ENCODE measurements at places on chromosomes 3 and 15.

- peak; percentile 36 for DNase-seq
These were observed 16.4 kb downstream of the CLK3 start for GRCh38 chr15:74631935-74632560.

GRCh38 chr3:73437828-73438227 lies 186.9 kb downstream of the PDZRN3 start:
- DNase-seq: no peak

DNA sequence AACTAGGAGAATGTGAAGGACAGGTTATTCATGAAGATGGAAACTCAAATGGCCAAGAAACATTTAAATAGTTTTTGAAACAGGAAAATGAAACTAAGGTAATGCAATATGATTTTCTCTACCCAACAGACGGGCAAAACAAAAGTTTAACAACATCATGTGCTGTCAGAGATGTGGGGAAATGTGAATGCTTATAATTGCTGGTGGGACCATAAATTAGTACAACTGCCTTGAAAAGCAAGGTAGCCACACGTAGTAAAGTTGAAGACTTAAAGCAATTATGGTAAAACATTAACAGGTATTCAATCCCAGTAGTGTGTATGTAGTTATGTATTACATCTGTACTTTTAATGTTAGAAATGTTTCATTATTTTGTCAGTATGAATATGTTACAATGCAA lies 57.0 kb upstream of the C3orf80 start:
- DNase-seq: no peak

- DNase-seq: no peak
These were observed 24.7 kb upstream of the DYNC1LI1 start for GRCh38 chr3:32595323-32595722.

- no peak for DNase-seq
These were observed 38.5 kb upstream of the RASGRP1 start for GRCh38 chr15:38602910-38603670.

DNA sequence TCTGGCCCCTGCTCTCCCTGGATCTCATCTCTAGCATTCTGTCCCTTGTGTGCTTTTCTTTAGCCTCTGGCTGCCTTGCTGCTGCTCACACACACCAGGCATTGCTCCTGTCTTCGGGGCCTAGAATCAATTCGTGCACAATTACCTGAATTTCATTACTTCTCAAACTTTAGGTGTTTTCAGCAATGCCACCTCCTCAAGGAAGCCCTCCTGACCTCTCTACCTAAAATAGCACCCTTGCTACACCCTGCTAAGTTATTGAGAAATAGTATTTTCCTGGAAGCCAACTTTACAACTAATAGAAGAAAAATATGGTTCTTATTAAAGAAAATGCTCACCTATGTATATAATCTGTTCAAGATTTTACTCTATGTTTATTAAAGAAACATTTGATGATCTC lies 40.4 kb downstream of the CP start:
- DNase-seq: no peak

GRCh38 chr3:196122021-196122687 lies 40.3 kb upstream of the TFRC start:
- DNase-seq: no peak

DNA sequence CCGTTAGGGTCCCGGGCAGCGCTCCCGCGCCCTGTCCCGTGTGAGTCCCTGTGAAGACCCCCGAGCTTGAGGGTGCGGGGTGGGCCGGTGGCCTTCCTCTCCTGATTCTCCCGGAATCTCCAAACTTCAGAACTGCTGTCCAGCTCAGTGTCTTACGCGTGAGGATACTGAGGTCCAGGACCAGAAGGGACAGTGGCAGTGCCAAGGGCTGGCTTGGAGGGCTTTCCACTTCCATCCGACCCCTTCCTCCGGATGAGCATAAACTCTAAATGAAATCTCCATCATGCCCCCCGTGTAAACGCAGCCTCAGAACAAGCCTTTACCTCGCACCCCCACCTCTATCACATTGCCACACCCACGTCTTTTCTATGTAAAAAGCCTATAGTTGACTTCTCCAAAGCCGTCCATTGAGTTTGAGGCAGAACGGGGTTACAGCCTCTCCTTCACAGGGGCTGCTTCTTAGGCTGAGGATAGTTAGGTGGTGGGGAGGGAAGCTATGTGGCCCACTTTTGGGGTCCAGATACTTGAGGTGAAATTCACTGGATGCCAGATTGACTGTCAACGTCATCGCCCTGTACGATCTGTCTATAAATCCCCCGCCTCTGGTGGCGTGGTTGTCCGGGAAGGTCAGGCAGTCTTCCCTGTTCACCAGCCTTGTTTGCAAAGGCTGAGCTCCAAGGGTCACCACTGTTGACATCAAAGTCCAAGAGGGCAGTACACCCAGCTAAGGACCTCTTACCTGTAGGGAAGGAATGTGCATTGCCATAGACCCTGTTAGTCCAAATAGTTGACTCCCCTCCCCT lies 1.1 kb downstream of the EDEM1 start:
- peak; percentile 72 for DNase-seq

DNA sequence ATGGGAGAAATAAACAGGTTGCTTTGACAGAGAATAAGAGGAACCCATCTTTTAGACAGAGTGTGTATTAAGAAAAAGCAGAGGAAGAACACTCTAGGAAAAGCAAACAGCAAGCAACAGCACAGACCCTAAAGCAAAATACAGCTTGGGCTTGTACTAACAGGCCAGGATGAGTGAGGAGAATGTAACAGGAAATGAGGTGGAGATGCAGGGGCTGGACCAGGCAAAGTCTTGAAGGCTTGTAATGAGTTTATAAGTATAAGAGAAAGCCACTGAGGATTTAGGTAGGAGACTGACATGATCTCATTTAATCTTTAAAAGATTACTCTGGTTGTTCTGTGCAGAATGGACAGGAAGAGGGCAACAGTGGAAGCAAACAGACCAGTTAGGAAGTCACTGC lies 4.9 kb downstream of the UBR1 start:
- no peak for DNase-seq

GRCh38 chr3:141795276-141795675 lies 32.1 kb downstream of the GRK7 start:
- DNase-seq: no peak

- DNase-seq: peak; percentile 30
These were observed 150.8 kb upstream of the KCNMB2 start for GRCh38 chr3:178385280-178385952.

DNA sequence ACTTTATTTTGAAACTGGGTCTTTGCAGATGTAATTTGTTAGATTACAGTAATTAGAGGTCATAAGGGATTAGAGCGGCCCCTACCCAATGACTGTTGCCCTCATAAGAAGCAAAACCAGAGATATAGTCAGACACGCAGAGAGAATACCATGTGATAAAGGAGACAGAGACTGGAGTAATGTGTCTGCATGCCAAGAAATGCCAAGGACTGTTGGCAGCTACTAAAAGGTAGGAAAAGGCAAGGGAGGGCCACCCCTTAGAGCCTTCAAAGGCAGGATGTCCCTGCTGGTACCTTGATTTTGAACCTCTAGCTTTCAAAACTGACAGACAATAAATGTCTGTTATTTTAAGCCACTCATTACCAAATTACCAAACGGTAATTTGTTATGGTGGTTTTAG lies 548.2 kb downstream of the FHIT start:
- DNase-seq: no peak

DNA sequence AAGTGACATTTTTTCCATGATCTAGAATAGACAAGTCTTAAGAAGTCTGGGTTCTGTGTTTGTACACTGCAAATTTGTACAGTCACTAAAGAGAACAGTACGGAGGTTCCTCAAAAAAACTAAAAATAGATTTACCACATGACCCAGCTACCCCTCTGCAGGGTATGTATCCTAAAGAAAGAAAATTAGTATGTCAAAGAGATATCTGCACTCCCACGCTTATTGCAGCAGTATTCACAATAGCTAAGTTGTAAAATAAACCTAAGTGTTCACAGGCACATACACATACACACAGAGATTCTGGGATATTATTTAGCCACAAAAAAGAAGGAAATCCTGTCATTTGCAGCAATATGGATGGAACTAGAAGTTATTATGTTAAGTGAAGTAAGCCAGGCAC lies 120.4 kb downstream of the ZIC1 start:
- DNase-seq: no peak

GRCh38 chr3:13378155-13378554 lies 42.0 kb downstream of the NUP210 start:
- no peak for DNase-seq

DNA sequence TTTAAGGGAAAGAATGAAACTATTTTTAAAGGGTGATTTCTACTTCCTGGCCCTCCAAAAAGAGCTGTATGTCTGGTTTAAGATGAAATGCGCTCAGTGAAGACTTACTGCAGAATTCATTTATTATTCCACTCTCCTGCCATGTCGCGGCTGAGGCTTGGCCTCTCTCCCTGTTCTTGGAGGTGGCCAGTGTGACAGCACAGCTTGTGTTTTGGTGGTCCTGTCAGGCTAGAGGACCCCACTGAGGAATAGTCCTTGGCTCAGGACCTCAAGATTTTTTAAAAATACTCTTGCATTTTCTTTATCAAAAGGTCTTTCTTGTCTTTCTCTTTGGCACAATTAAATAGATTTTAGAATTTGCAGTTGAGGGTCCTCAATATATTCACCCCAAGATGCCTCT lies 384.4 kb downstream of the LRTM1 start:
- no peak for DNase-seq

GRCh38 chr15:41930221-41930866 lies 36.5 kb upstream of the SPTBN5 start:
- no peak for DNase-seq
